ENCODE measurements at places on chromosomes 7 and 10.

- no peak for DNase-seq
These were observed 18.6 kb downstream of the SFTPD start for GRCh38 chr10:79930267-79930666.

DNA sequence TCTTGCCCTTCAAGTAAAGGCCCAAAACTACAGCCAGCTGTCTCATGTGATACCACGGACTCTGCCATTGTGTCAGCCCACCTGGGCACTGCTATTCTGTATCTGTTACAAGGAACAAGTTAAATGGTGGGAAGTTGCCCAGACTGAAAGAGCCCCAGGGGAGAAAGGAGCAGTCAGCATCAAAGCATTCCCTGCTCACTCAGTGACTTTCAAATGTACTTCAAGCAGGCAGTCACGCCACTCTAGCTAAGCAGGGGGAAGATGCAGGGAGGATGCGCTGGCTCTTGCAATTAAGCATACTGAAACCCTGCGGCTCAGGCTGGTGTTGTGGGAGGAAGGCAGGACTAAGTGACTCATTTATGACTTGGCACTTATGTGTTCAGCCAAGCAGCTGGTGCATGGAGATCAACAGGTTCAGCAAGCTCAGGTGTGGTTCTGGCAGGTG, 1249.6 kb downstream of the TYW1 start:
- DNase-seq = peak; percentile 74

DNA sequence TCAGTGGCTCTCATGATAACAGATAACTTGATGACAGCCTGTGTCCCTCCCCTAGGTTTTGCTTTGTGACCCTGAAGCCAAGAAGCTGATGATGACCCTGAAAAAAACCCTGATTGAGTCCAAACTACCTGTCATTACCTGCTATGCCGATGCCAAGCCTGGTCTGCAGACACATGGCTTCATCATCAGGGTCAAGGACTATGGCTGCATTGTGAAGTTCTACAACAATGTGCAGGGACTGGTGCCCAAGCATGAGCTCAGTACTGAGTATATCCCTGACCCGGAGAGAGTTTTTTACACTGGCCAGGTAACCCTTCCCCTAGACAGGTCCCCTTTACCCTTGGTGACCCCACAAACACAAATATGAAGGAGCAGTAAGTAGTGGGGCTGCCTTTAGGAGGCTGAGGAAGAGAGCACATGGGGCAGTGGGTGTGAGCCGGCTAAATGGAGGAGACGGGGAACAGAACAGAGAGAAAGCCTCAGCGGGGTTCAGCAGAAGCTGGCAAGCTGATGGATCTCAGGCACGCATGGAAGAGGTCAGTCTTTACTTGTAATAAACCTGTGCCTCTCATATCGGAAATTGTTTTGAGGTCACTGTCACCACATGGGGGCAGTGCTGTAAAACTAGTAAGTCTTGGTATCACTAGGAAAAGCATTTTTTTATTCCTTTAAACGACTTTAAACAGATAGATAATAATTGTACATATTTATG, 20.2 kb downstream of the PDCD11 start:
- DNase-seq = no peak

GRCh38 chr10:12109286-12109685, 20.2 kb upstream of the SEC61A2 start:
- no peak for DNase-seq

DNA sequence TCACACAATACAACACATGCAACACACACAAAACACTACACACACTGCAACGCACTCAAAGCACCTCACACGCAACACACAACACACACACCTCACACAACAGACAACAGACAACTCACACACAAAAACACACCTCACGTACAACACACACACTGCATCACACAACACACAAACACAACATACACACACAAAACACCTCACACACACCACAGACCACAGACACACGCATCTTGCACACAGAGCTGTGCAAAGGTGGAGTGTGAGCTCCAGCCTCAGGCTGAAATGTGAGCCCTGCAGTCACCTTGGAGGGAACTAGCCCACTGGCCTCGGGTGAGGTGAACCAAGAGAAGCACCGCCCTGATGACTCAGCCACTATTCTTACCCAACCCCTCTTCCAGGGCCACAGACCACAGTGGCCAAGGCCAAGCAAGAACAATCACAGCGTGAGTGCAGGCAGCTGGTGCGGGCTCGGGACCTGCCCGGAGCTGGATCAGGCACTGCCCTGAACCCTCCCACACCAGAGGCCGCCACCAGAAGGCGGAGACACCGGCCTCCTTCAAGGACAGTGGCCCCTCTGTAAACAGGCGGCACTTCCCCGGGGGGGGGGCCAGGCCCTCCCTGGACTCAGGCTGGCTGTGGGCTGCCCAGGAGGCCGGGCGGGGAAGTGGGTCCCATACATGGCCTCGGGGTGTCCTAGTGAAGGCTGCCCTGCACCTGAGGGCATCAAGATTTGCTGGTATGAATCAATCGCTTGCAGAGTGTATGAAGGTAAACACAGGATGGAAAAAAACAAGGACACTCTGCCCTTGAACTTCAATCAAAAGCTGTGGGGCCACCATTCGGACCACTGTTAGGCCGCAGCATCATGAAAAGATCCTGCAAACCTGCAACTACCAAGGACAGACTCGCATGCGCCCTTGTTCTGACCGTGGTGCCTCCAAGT, 106.7 kb downstream of the TNS3 start:
- peak; percentile 24 for DNase-seq

DNA sequence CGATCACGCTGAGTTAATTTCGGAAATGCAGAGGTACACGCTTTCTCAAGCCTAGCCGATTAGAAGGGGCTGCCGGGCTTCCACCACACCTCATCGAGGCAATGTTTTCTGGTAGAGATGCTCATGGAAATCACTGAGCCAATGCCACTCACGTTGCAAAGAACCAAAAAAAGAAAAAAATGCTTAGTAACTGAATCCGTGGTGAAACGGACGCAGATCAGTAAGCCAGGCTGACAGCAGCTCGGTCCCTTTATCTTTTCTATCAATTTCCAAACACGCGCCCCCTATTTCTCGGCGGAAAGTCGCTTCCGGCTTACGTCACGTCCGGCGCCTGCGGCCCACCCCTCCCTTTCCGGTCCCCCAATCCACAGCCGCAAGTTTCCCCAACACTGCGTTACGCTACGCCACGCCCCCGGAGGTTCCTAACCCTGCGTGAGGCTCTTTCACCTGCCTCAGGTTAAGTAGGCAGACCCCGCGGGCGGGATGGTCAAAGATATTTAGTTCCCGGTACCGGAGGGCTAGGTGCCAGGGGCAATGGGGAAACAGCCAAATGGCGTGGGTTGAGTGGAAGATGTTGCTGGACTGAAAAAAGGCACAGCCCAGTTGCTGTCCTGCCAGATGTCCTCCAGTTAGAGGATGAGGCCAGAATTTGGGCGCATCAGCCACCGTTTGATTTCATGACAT, at the start of gene NSUN6:
Gene NSUN6 (minus strand): TSS at position 264 of the 684 bp plus-strand sequence. CDS start 384 bp downstream, outside the sequence.
- peak; percentile 82 for DNase-seq

DNA sequence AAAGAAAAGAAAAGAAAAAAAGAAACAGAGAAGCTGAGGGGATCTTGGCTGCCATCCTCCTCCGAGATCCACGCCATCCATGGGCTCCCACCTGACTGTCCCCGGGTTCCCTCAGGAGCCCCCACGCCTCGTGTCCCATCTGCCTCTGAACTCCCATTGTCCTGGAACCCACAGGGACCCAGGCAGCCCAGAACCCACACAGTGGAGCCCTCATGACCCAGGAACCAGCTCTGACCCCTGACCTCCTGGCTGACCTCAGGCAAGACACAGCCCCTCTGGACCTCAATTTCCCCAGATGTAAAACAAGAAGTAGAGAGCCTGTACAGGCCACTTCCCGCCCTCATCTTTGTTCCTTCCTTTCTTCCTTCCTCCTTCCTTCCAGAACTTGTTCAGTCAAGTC, 40.4 kb downstream of the RASGEF1A start:
- no peak for DNase-seq

DNA sequence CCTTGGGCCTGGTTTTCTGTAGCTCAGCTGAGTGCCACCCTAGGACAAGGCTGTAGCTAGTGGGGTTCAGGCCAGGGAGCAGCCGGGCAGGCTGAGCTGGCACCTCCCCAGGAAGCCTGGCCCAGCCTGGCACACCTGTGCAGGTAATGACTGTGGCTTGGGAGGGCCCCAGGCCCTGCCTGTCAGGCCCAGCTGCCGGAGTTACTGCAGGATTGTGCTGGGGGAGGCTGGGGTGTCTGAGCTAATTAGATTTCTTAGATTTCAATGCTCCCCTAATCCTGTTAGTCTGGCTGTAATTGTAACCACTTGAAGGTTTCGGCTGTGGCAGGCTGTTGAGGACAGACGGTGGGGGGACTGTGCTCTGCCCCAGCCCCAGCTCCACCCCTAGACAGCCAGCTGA, 6.0 kb downstream of the ZMIZ1 start:
- no peak for DNase-seq

GRCh38 chr10:29622382-29622922, 12.3 kb downstream of the SVIL start:
- DNase-seq = no peak

DNA sequence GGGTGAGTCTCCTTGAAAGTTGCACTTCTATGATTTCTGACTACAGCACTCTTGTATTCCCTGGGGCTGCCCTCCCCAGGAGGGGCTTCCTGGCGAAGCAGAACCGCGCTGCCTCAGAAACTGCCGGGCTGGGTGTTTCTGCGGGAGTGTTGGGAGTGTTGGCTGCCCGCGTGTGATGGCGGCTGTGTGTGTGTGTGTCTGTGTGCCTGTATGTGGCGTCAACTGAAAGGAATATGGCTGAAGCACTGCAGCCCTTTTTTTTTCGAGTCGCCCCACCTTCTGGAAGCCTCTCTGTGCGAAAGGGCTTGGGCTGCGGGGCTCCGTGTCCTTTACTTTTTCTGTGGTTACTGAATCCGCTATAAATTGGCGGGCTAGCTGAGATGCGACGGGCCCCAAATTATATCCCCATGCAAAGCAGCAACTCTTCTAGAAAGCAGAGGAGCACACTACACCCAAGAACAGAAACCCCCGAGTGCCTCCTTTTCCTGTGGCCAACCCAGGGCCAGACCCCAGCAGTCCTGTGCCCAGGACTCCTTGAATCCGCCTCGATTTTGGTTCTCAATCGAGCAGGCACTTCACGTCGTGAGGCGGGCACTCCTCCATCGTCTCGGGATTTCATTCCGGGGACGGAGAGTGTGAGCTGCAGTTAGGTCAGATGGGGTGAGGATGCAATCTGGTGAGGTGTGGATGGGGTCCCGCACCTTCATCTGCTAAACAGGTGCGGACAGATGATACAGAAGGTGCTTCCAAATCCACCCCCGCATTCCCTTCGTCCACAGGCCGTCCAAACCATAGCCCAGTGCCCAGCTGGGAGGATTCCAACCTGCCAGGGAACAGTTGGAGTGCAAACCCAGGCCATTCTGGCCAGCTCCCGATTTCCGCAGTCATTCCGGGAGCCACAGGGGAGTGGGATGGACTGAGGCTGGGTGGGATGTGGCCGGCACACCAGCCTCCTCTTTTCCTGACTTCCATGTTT, 22.5 kb upstream of the ZNF273 start:
- DNase-seq = no peak

DNA sequence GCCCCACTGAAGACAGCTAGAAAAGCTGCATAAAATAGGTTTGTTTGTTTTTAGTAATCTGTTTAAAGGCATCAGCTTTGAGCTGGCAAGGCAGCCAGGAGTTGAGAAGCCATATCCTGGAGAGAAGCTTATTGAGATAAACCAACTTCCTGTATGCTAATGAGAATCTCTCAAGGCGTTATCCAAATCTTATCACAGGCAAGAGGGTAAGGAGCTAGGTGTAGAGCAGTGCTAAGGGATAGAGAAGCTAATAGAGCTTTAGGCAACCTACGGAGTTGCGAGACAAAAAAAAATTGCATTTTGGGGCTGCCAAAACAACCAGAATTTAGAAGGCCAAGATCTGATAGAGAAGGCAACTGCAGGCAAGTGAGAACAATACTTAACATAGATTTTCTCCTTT, 641.6 kb downstream of the SH2D4B start:
- no peak for DNase-seq

- no peak for DNase-seq
These were observed 25.2 kb downstream of the ADAP1 start for GRCh38 chr7:929311-929711.

- DNase-seq = no peak
These were observed 43.8 kb upstream of the ICA1 start for GRCh38 chr7:8305625-8306388.

DNA sequence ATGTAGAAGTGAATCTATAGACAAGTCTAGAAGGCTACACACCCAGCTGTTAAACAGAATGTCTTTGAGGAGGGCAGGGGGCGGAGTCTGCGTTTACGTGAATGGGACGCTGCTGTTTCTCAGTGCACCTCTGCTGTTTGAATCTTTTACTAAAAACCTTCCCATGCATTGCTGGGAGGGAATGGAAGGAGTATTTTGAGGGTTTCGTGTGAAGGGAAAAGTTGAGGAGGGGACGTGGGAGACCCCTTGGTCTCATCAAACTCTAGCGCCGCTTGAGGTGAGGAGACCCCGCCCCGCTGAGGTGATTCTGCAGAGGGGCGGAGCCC, 492 bp upstream of the VCL start:
- no peak for DNase-seq
